Right forelimb (tissue), 1 donor: ENCODE measurements at places on chromosomes 11 and 22.
A peak's percentile ranks its signal among the peaks of the same experiment; 100 is the strongest.

GRCh38 chr11:71302911-71303310 lies 50.5 kb upstream of the SHANK2 start:
- DNase-seq = no peak

DNA sequence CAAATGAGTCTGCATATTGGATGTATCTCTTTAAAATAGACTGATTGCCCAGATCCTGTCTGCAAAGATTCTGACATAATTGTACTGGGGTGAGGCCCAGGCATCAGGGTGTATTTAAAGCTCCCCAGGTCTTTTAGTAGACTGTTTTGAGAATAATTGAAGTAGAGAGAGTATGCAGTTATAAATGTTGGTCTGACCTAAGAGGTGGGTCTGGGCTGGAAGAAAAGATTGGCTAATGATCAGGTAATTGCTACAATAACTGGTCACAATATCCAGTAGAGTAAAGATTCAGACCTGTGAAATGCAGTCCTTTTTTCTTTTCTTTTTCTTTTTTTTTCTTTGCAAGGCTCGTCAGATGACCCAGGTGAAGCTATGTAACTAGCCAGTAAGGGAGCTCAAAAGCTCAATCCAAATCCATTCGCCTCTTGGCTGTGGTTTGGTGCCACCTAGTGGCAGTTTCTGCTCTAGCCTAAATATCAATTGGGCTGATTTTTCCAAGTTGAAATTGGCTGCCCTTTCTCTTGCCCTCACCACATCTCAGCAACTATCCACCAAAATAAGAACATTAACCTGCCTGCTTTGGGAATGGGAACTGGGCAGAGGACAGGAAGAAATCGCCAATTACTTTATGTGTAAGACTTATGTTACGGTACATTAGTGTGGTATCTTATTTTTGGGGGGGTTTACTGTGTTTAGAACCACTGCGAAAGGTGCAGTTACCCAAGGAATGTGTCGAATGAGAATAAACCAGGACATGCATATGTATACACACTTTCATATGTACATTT lies 45.9 kb downstream of the ZNF143 start:
- peak; percentile 81 for DNase-seq

DNA sequence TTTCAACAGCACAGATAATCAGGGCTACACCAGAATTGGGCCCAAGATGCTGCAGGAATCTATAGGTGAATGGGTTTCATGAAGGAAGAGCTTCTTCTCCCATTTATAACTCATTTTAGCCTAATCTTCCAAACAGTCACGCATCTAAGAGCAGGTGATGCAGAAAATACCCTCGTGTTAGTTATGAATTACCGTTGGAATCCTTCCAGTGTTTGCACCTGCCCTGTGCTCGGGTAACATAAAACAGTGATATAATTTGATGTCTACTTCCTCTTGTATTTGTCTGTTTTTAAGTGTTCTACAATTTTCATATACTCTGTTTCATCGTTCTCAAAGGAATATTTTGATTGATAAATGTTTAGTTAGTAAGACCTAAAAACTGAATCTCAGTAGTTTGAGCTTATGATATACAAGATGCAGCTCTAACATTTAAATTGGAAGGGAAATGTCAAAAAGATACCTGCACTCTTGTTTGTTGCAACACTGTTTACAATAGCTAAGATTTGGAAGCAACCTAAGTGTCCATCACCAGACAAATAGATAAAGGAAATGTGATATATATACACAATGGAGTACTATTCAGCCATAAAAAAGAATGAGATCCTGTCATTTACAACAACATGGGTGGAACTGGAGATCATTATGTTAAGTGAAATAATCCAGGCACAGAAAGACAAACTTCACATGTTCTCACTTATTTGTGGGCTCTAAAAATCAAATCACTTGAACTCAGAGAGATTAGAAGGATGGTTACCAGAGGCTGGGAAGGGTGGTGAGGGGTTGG lies 42.1 kb downstream of the PPARA start:
- DNase-seq = no peak

DNA sequence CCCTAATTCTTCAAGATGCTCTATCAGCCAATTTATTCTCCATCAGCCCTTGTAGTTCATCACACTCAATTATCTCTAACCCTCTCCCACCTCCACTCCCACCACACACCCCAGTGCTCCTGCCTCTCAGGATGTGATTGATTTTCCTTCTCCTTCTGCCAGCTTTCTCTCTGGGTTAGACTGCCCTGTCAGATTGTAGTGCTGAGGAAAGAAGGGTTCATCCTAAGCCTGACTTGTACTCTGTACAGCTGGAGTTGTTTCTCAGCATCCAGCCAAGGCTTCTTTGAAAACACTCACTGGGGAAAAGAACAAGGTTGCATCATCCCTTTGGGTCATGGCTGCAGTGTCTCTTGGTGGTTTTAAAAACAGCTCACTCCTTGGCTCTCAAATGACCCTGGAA lies 61.2 kb downstream of the CECR2 start:
- DNase-seq = no peak

DNA sequence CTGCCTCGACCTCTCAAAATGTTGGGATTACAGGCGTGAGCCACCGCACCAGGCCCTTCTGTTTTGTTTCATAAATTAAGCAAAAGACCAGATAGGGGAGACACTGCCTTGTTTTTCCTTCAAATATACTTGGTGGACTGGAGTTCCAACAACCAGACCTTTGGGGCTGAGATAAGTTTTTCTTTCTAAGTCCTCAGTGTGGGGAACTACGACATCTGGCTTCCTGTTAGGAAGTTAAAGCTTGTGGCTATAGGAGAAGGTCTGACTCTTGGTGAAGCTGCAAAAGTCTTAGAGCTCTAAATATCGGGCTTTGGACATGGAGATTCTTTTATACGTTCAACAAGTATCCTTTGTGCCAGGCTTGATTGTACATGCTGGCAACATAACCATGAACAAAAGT lies 64.1 kb upstream of the EED start:
- DNase-seq = no peak

GRCh38 chr22:44132724-44133123 lies 48.0 kb upstream of the PARVG start:
- DNase-seq = no peak

- peak; percentile 45 for DNase-seq
Observed at GRCh38 chr11:44766112-44766971, 39.6 kb downstream of the TSPAN18 start.

GRCh38 chr11:134372536-134372935 lies 39.5 kb downstream of the B3GAT1 start:
- DNase-seq = no peak

DNA sequence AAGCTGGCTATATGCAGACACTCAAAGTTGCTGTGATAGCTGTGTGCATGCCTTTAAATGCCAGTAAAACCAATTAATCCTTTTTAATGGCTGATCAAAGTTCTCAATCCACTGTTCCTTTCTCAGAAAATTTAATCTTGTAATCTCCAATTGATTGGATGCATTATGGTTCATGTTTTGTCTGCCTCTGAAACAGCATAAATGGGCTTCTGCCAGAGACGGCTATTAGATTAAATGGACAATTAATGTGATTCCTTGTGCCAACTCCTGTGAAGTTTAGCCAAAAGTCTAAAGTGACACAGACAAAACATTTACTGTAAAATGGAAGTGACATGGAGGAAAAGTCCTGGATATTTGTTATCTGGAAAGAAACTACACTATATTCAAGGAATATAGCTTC lies 952.5 kb upstream of the FAT3 start:
- DNase-seq = no peak

- no peak for DNase-seq
Observed at GRCh38 chr22:20946991-20947390, 20.1 kb upstream of the AIFM3 start.

DNA sequence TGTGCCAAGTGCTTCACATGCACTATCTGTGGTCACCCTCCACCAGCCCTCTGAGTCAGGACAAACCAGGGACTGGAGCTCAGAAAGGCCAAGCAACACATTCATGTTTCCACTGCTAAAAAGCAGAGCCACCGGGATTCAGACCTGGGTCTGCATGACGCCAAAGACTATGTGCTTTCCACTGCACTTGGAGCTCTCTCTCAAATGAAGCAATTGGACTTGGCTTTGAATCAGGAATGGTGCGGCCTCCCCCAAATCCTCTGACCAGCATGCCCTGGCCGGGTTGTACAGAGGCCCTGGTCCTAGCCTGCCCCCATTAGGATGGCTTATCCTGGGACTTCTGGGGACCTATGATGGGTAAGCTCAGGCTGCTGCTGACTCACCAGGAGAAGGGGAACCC lies 80.7 kb downstream of the PKNOX2 start:
- no peak for DNase-seq

- no peak for DNase-seq
Observed at GRCh38 chr11:123354371-123354975, 75.6 kb upstream of the GRAMD1B start.

DNA sequence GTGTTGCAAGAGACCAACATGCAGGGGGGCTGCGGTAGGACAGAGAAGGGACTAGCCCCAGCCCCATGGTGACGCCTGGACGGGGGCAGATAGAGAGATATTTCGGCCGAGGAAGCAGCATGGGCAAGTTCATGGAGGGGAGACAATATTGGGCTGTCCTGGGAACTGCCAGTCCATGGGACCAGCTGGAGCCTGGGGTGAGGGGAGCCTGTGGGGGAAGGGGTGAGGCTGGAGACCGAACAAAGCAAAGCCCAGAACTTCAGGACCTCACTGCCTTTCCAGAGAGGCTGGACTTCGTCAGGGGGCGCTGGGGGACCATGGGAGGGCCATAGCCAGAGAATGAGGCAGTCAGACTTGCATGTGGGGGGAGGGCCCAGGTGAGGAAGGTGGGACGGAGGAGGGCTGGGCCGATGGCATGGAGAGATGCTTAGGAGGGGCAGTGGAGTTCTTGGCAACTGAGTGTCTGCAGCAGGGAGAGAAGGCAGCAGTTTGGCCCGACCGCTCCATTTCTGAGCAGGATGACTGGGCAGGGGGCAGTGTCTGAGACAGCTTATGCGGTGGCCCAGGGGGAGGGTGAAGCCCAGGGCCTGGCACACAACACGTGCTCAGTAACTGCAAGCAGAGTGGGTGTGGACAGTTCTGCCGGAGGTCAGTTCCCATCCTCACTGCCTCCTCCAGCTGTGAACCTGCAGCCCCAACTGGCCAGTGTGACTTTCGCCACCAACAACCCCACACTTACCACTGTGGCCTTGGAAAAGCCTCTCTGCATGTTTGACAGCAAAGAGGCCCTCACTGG lies 712 bp downstream of the UPK3A start:
- DNase-seq = no peak

DNA sequence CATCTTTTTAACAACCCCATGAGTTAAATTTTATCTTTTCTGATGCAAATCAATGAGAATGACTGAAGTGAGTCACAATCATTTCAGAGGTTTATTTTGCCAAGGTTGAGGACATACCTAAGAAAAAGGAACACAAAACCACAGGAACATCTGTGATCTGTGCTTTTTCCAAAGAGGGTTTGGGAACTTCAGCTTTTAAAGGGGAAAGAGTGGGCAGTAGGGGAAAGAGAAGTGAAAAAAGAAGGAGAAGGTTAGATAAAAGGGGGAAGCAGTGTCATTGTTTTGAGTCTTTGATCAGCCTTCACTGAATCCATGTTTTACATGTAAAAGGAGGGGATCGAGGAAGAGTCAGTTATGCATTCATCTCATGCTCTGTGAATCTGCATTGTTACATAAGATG lies 45.3 kb upstream of the SPON1 start:
- DNase-seq = no peak

DNA sequence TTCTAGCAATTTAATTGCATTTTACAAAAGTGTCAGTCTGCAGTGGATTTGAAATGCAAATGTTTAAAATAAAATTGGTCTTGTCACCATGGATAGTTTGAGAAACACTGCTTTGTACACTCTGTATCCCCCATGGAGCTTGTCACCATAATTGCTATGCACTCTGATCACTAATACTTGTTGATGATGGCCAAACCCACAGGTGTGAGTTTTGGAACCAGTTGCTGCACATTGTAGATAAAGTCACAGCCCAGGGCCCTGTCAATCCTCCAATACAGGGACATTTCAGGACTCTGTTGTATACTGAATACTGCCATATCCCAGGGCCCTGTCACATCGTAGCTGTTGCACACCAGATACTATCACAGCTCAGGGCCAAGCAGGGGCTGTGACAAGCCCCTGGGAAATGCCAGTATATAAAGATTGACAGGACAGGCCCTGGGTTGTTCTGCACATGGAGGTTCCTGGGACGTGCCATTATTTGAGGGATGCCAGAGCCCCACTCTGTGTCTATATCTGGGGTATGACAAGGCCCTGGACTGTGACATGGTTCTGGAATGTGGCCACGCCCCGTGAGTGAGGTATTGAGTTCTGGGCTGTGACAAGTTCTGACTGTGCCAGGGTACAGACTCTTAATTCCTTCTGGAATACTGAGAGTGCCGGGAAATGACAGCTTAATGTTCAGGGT lies 27.9 kb upstream of the SMPD1 start:
- DNase-seq = no peak

DNA sequence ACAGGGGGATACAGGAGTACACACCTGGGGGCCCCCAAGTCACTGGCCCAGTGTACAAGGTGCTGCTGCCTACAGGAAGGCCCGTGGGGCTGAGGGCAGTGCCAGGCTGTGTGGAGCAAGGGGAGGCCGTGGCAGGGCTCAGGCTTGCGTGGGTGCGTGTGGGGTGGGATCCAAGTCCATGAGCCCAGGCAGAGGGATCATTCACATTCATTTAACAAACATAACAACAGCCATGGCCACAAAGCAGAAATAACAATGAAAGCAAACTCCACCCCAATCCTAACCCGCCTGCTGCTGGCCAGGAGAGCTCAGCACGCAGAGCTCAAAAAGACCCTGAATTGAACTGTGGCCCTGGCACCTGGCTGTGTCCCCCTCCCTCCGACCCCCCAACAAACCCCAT lies 17.0 kb upstream of the SCGB1A1 start:
- no peak for DNase-seq

DNA sequence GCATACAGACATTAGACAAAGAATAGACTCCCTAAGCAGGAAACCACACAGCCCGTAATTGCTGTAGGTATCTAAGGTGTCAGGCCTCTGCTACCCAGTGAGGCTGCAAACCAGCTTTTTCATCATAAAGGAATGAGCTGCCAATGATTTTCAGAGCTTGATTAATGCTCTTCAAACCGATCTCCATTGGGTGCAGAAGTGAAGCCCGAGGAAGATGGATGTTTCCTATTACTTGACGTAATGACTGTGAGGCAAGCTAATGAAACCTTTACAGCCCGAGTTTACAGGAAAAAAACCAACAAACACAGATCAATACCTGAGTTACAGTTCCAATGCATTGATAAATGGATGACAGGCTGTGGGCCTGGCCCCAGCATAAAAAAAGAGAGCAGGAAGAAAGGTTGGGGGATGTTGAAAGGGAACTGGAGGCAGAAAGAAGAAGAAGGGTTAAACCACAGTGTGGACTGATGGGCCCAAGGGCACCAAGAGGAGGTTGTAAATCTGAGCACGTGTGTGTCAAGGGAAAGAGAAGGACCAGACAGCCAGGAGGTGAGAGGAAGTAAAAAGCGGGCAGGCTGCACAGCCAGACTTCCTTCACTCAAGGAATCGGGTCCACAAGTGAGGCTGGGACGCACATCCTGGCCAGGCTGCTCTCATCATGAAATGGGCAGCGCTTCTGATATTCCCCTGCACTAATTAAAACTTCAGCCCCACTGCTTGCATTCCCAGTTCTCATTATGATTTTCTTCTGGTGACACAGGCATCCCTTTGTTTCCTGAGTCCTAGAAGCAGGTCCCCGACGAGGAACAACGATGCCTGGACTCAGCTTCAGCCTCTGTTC lies 70.6 kb upstream of the NTM start:
- DNase-seq = no peak
